ENCODE measurements at places on chromosomes 5 and 9.

DNA sequence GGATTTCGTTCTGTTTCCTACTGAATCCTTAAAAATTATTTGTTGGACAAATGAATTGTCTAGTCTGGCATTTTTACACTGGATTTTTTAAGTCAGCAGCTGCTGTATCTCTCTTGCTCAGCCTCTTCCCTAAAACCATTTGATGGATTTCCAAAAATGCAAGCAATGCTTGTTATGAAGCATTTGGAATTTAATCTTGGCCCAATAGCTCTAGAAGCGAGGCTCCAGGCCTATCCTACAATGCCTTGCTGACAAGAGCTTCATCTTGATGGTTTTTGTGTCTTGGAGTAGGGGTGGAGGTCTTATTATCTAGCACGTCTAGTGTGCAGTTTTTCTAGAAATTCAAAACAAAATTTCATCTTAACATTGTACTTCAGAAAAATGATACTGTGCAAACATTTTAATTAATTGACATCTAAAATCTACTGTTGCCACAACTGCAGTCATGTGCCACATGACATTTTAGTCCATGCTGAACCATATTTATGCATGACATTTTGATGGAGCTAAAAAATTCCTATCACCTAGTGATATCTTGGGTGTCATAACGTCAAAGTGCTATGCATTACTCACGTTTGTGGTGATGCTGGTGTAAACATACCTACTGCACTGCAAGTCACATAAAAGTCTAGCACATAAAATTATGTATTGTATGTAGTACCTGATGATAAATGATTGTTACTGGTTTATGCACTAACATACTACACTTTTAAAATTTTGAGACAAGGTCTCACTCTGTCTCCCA lies 5.9 kb upstream of the RAD23B start:
- no peak for DNase-seq

DNA sequence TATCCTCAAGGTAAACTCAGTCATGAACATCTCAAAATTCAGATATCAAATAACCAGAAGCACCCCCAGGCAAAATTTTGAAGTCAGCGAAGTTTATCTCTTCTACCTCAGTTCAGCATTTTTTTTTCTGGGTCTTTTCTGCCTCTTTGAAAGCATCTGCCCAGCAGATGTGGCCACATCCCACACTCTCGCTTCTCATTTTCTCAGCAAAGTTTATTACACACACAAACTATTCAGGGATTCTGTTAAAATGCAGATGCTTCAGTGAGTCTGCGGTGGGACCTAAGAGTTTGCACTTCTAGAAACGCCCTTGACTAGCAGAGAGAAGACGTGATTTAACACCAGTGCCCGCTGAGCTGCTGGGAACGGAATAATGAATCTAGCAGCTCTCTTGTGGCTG lies 19.3 kb downstream of the RASEF start:
- no peak for DNase-seq

DNA sequence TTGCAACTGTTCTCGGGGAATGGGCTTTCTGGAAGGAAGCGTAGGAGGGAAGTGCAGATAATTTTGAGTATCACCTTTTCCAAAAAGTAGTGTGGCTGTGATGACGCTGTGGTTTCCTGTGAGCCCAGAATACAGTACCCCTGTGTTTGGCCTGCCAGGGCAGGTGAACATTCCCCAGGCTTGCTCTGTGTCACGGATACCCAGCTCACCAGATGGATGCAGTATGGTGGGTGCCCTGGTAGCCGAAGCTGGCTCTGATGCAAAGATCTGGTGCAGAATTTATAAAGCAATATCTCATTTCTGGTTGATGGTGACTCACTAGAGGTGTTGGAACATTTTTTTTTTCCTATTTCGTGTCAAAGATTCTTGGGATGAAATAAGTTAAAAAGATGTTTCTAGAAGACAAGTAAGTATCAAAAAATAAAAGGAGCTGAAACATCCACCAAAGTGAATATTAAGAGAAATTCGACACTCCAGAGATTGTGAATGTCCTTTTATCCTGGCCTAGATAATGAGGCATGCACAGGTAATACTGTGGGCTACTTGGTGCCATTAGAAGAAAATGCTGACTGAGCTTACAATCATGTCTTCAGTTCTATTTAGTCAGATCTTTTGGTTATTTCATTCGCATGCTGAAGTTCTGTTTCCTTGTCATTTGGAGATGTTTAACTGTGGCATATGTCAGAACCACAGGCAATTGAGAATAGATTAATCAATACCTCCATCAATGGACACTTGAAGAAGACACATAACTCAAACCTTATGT lies 200.1 kb downstream of the GADD45G start:
- no peak for DNase-seq

DNA sequence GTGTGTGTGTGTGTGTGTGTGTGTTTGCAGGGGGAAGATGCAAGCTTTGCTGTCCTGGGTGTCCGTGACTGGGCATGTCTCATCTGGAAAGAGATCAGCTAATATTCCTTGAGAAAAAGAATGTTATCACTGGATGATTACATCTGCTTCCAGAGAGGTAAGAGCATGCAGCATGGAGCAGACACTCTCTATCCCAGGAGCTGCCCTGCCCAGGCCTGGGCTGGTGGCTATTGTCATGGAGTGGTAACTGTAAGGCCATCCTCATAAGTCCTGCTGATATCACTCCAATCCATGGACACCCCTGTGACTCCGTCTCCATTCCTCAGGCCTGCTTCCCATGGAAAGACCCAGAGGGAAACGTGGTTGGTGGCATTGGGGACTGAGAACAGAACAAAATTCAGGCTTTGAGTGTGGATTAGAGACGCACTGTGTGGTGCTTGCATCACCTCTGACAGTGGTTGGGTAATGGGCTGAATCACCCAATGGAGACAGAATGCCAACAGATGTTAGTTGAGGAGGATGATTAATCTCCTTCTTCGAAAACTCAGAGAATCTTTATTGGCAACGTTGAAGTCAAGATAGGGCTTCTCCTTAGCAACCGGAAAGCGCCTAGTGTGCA lies 52.0 kb upstream of the KCNIP1 start:
- DNase-seq = no peak

DNA sequence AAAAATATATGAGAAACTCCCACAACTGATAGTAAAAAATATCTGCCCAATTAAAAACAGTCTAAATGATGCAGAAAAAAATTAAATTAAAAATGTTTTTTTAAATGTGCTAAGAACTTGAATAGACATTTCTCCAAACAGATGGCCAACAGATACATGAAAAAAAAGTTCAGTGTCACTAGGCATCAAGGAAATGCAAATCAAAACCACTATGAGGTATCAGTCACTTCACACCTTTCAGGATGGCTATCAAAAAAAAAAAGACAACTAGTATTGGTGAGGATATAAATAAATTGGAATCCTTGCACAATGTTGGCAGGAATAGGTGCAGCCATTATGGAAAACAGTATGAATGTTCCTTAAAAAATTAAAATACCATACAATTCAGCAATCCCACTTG lies 16.6 kb downstream of the ZNF131 start:
- DNase-seq = no peak
